ENCODE measurements at places on chromosomes 1 and 21.

GRCh38 chr1:29368936-29369932 lies 132.9 kb downstream of the PTPRU start:
- DNase-seq = no peak

DNA sequence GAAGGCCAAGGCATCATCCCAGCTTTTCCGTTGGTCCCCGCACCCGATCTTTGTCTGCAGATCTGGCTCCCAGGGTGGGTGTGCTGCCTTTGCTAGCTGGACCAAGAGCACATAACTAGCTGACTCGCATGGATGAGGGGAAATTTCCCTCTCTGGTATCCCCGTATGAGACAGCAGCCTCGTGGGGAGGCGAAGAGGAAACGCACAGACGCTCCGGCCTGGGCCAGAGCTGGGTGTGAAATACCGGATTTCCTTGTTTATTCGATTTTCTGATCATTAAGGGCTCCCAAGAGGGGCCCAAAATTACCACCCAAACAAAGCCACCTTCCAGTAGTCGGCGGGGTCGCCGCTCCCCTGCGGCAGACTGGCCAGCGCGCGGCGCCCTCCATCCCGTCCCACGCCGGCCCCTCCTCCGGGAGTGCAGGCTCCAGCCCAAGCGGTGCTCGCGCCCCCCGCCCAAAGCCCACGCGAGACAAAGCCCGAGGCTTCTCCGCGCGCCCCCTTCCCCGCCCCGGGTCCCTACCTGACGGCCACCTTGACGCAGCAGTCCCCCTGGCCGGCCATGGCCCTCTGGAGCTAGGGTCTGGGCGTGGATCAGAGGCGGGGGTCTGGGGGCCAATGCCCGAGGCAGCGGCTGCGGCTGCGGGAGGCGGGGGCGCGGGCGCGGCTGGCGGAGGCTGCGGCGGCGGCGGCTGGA lies 546 bp downstream of the KIF21B start:
- DNase-seq = peak; percentile 24

GRCh38 chr1:85340427-85340826 lies 64.0 kb upstream of the BCL10 start:
- no peak for DNase-seq

- no peak for DNase-seq
These were observed 23.0 kb upstream of the DMBX1 start for GRCh38 chr1:46466477-46467182.

GRCh38 chr1:26700711-26701110 lies 4.9 kb downstream of the ARID1A start:
- DNase-seq = no peak

DNA sequence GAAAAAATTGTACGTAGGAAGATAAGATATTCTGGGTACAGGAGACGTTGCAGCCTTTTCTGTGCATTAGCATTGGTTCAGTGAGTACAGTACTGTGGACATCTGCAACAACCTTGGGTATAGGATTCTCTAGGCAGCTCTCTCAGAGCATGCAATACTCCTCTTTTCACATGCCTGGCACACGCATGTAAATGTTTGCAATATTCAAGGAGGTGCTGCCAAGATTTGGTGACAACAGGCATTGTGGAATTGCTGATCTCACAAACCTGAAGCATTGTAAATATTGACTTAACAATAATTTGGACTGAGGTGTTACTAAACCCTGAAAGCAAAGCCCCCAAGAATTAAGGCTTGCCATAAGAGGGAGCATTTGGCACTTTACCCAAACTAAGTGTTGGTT lies 126.8 kb downstream of the GRIK1 start:
- no peak for DNase-seq

DNA sequence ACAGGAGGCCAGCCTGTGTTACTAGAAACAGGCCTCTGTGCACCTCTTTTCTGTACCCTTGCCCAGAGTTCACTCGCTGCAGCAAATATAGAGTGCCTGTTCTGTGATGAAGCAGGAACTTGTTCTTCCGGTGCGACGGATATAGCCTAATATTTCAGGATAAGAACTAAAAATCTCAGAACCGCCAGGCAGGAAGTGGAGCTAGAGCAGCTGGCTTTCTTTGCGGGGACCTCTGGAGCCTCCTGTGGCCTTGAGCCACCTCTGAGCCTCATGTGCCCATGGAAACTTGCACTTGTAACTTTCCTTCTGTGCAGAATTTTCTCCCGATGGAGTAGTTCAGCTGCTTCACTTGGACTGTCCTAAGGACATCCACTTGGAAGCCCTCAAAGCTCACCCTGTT lies 44.5 kb upstream of the VAMP3 start:
- DNase-seq = no peak

- DNase-seq = no peak
These were observed 37.4 kb downstream of the GPR161 start for GRCh38 chr1:168099337-168099801.

DNA sequence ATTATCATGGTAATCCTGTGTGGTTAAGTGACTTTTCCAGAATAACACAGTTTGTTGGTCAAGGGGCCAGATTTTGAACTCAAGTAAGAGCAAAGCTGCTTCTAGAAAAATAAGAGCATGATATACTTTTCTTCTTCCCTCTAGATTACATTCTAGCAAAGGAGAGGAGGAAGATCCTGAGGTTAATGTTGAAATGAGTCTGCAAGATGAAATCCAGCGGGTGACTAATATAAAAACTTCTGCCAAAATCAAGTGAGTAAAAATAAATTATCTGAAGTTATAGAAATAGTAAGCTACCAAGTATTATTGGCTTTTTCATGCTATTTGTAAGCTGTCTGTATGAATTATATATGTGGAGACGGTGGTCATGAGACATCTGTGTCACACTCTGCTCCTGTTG lies 12.8 kb downstream of the WDR3 start:
- DNase-seq = no peak

DNA sequence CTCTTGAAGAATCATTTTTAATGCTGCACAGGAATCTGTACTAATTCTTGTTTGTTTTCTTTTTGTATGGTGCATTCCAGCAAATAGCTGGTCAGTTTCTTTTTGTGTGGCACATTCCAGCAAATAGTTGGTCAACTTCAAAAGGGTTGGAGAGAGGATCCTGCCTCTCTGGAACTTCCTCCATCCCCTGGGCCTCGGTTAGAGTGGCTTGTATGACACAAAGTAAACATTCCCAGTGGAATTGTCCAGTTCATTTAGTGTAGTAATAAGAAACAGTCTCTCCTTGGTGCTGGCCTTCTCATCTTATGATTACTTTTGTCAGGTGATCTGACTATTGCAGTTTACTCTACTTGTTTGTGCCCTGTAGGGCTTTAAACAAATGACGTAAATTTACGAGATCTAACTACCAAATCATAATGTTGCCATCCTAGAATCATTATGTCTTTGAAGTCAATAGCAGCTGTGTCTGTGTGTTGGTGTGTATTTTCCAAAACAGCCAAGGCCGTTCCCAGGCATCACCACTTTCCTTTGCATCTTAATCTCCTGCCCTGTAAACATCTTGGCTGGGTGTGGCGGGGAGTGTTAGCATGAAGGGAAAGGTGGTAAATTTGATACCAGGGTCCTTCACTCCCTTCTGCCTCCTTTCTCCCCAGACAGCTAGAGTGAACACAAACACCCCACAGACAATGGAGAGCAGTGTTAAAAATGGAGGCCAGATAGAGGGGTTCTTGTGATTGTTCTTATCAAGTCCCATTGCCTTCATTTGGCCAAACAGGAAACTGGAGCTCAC lies 77.9 kb downstream of the CDC7 start:
- no peak for DNase-seq

DNA sequence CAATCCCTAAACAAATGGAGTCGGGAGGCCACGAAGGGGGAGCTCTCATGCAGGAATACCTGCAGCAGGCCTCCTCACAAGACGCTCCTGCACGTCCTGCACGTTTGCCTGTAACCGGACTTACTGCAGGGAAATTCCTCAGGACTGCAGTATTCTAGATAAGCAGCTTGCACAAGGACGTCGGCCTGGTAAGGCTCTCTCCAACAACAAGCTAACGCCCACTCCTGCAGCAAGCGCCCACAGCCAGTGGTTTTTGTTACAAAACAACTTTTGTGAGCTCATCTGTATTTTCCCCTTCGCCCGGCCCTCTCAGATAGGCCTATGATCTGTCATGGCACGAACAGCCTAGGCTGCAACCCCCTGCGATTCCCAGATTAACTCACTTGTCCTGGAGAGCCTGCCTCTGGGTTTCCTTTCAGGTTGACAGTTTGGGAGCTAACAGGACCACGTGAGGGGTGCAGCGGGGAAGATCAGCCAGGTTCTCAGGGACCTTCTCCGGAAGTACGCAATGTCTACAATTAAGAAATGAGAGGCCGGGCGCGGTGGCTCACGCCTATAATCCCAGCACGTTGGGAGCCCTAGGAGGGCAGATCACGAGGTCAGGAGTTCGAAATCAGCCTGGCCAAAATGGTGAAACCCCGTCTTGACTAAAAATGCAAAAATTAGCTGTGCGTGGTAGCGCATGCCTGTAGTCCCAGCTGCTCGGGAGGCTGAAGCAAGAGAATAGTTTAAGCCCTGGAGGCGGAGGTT lies 921 bp upstream of the MIB2 start:
- peak; percentile 64 for DNase-seq

DNA sequence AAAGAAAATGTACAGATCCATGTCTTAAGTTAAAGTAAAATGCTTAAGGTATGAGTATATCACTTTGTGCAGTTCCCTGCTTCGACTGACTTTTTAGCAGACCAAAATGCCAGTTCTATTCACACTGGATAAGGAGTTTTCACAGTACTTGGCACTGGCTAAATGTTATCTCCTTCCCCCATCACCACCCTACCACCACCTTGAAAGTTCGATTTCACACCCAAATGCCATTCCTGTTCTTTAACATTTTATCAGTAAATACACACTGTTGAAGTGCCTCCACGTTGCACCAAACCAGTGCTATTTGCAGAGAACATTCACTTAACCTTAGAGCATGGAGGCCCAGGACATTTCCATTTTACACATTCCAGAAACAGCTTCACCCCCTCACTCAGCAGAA lies 100.0 kb downstream of the URB2 start:
- DNase-seq = no peak

DNA sequence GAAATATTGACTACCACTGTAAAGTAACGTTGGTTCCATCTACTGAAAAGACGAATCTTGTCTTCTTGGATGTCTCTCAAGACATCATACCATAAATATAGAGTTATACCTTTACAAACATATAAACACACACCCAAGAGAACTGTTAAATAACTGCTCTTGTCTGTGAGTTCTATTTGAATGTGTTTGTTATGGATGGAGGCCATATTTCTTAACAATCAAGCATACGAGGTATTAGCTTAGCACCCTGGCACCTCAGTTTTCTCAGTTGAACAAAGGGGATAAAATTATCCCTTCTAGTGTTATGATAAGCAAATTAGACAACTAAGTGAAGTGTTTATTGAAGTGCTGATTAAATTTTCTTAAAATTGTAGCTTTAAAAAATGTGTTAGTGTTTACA lies 336.6 kb upstream of the ZRANB2 start:
- no peak for DNase-seq

GRCh38 chr1:183281039-183281438 lies 95.0 kb downstream of the LAMC2 start:
- no peak for DNase-seq

DNA sequence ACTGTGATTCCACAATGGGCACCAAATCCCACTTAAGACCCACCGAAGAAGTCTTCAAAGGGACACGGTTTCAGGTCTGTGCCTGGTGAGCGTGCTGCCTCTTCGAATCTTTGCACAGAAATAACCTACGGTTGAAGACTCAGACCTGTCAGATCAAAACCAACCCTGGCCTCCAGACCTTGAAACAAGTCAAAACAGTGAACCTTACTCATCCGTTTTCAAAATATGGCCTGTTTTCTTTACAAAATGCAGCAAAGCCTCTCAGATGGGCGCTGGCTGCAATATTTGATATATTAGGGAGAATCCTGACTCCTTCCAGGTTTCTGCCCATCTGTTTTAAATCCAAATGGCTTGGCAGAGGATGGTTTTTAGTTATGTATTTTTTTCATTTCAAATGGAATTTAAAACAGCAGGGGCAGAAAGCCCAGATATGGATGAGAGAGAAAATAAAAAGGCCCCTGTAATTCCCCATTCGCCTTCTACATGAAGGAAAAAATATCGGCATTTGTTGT lies 14.0 kb downstream of the JUN start:
- DNase-seq = no peak

DNA sequence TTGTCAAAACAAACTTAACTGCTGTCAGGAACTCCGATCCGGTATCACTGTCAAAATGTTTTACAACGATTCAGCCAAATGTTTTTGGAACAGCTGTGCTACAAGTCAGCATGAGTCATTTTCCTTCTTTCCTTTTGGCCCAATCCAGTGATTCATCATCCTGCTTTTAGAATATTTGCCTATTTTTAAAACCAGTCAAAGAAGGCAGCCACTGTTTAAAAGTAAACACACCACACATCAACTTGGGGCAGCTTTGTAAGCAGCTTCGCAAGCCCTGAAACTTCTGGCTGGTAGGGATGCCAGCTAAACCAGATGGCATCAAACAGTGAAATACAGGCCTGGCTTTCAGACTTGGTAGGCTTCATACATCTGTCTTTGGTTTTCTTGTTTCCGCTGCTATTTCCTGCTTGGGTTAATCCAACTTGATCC lies 14.9 kb downstream of the MAP3K7CL start:
- DNase-seq = no peak

DNA sequence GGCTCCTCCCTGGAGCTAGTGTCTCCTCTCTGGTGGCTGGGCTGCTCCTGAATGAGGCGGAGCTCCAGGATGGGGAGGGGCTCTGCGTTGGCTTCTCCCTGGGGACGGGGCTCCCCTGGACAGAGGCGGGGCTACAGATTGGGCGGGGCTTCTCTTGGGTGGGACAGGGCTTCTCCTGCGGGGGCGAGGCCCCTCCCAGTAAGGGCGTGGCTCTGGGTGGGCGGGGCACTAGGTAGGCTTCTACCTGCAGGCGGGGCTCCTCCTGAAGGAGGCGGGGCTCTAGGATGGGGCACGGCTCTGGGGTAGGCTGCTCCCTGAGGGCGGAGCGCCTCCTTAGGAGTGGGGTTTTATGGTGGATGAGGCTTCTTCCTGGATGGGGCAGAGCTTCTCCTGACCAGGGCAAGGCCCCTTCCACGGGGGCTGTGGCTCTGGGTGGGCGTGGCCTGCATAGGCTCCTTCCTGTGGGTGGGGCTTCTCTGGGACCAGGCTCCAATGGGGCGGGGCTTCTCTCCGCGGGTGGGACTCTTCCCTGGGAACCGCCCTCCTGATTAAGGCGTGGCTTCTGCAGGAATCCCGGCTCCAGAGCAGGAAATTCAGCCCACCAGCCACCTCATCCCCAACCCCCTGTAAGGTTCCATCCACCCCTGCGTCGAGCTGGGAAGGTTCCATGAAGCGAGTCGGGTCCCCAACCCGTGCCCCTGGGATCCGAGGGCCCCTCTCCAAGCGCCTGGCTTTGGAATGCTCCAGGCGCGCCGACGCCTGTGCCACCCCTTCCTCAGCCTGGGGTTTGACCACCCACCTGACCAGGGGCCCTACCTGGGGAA lies 22.7 kb upstream of the ARF1 start:
- peak; percentile 69 for DNase-seq

GRCh38 chr1:227869851-227870305 lies 54.4 kb downstream of the PRSS38 start:
- DNase-seq = no peak

DNA sequence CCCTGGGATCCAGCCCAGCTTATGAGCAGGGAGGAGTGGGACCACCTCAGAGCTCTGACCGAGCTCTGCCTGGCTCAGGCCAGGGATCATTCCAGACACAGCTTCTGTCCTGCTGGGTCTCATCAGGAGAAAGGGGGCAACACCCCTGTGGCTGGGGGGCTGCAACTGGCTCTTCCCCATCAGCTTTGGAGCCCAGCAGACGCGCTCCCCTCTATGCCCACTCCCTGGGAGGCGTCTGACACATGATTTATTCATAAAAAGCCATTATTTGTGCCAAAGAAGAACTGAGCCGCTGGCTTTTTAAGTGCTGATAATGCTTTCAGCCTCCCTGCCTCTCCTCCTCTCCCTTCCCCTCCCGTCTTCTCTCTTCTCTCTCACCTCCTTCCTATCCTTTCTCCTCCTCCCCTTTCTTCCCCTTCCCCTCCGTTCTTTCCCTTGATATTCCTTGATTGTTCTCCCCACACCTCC lies 25.0 kb downstream of the FOXO6 start:
- DNase-seq = no peak
